ENCODE measurements at places on chromosomes 13 and 19.

DNA sequence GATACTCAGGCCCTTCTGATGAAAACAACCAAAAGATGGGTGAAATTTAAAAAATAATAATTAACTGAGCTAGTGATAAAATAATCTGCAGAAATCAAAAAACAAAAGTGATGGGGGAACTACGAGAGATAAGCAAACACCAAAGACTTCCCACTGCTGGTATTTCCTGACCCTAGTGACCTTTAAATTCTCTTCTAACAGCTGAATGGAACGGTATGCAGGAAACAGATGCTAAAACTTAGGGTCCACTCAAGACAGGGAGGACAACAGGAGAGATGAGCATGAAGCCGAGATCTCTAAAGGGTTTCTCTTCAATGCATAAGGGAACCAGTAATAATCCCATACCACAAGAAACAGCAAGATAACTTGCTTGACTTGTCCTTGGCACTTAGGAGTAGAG, 50.8 kb downstream of the USP12 start:
- no peak for DNase-seq

DNA sequence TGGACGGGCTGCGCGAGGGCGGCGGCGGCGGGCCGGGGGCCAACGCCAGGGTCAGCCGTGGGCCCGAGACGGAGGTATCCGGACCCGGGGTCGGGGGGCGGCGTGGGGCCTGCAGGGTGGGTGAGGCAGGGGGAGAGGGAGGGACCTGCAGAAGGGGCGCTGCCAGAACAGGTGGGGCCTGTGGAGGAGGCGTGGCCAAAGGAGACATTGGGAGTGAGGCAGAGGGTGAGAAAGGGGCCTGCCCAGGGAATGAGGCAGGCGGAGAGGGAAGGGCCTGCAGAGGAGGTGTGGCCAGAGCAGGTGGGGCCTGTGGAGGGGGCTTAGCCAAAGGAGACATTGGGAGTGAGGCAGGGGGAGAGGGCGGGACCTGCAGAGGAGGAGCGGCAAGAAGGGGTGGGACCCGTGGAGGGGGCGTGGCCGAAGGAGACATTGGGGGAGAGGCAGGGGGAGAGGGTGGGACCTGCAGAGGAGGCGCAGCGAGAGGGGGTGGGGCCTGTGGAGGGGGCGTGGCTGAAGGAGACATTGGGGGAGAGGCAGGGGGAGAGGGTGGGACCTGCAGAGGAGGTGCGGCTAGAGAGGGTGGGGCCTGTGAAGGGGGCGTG, 4.2 kb downstream of the PRR36 start:
- no peak for DNase-seq

- DNase-seq, result peak; percentile 21
Measured at GRCh38 chr19:40974633-40975037, 16.4 kb upstream of the CYP2B6 start.

DNA sequence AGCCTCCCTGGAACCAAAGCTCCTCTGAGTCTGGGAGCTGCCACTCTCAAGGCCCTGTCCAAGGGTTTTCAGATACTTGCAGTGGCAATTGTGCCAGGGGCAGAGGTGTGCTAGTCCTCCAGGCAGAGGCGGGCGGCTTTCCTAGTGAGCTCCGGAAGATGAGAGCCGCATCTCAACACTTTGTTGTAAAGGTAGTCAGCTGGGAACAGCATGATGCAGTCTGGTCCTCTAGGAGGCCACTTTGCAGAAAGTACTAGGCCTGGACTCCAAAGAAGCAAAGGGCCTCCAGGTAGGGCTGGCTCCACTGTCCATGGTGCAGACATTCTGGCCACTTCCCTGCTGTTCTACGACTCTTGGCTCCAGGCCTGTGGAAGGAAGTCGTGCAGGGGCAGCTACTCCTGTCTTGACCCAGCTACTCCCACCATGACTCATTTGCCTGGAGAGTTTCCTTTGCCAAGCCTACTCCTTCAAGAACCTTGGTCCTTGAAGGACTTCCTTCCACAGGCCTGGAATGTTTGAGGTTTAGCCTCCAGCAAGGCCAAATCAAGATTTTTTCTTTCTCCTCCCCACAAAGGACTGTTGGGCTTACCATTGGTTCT, 9.9 kb upstream of the ZNF536 start:
- DNase-seq, result no peak

- no peak for DNase-seq
Measured at GRCh38 chr19:51327066-51328001, 14.6 kb downstream of the VSIG10L start.

DNA sequence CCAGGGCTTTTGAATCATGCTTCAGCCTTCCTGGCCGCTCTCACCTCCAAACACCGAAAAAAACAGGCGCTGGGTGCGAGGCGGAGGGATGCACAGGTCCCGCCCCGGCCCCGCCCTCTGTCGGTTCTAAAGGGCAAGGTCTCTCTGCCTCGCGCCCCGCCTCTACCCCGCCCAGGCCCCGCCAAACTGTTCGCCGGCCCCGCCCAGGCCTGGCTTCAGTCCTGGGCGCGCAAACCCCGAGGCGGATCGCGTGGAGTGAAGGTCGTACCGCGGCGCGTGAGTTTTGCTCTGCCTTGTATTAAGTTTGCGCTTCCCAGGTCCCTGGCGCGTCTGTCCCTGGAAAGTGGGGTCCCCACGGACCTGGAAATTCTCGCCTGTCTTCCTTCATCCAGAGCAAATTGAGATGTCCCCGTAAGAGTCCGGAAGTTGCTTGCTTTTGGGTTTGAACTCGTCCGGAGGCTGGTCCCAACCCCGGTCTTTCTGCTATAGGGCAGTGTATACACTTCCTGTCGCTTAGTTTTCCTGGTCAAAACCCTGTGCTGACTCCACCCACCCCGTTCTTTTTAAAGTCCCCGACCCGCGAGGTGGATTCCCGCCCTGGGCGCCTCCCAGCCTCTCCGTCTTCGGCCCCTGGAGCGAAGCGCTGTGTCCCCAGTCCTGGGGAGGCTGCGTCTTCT, 8.4 kb downstream of the ZNF808 start:
- no peak for DNase-seq

GRCh38 chr19:18266771-18267686, 7.2 kb downstream of the IQCN start:
- no peak for DNase-seq

GRCh38 chr13:36163809-36164308, 32.7 kb upstream of the DCLK1 start:
- no peak for DNase-seq

- no peak for DNase-seq
Measured at GRCh38 chr19:51296336-51297093, 14.9 kb upstream of the IGLON5 start.

DNA sequence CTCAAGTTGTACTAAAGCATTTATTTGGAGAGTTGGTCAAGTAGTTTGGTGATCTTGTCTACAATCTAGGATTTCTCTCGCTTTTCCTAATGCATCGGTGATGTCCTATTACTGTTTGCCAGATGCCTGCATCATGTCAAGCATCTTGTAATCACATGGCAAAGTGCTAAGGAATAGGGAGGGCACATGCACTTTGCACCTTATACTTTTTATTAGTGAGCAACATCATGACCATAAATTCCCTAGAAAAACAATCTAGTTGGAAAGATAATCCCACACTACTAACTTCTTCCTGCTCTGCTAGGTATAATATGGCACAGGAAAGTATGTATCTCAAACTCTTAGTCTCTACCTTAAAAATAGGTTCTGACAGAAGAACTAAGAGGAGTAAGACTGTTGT, 894.3 kb upstream of the SLITRK1 start:
- no peak for DNase-seq

GRCh38 chr19:46448601-46449000, 19.9 kb upstream of the PNMA8C start:
- DNase-seq, result no peak

- DNase-seq, result no peak
Measured at GRCh38 chr13:97537110-97537509, 103.1 kb downstream of the RAP2A start.

- no peak for DNase-seq
Measured at GRCh38 chr13:95708811-95709500, 32.0 kb downstream of the DNAJC3 start.

DNA sequence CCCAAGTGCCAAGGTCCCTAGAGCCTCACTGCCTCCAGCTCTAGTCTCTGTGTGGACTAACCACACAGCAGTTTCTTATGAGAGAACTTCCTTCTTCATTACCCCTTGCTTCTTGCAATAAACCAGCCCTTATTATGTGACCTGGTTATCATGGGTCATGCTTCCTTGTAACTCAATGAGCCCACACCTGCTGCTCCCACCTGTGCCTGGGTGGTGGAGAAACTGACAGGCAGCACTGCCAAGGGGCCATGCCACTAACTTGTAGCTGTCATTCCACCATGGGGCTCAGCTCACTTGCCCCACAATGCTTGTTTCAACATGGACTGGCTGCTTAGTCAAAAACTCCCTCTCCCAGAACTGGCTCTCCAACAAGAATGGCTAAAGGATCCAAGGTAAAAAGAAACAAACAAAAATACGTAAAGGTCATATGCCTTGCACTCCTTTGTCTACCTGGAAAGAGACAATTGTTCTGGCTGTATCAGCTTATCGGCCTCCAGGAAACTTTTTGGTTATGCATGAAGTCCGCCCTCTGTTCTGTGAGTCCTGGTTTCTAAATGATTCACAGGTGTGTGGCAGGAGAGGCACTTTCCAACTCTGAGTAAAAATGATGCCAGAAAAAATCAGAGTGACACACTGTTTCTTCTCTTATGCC, 446.4 kb downstream of the COG6 start:
- DNase-seq, result no peak

GRCh38 chr19:22088541-22089144, 36.4 kb downstream of the ZNF257 start:
- DNase-seq, result no peak

DNA sequence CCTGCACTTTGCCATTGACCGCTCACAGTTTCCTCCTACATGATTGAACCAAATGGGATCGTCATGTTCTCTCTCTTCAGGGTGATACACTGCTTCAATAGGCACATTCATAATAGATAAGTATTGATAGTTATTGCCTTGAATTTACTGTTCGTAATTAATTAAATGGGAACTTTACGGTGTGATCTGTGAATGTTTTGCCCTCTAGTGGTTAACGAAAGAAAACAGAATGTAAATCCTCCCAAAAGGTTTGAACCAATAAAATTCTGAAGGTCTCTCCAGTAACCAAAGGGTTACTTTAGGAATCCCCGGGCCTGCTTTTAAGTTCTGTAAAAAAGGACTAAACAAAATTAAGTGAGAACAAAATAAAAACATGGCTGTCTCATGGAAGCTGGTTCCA, 389.3 kb downstream of the DACH1 start:
- DNase-seq, result no peak

- DNase-seq, result no peak
Measured at GRCh38 chr13:60603049-60603448, 206.0 kb downstream of the TDRD3 start.

- no peak for DNase-seq
Measured at GRCh38 chr19:46726971-46727501, 10.1 kb upstream of the PRKD2 start.

- DNase-seq, result no peak
Measured at GRCh38 chr13:110182461-110182860, 124.5 kb downstream of the COL4A1 start.
